Osteocyte (in vitro differentiated cells): ENCODE measurements at places on chromosomes 13 and 19. TPM values are rescaled to one million over a fixed set of nuclear protein-coding genes. Genes with fewer than 3 reads are reported as not detected.
A peak's percentile ranks its signal among the peaks of the same experiment; 100 is the strongest.

- no peaks in the 10 kb centered on the region for H3K4me1 ChIP-seq
- no peak overlapping the region for H3K27ac ChIP-seq
- H3K27me3 ChIP-seq, result no peaks in the 10 kb centered on the region
Observed at GRCh38 chr13:52383366-52383765, 22.6 kb downstream of the THSD1 start.

- H3K4me1 ChIP-seq, result peaks cover 18% of the 10 kb centered on the region
- H3K36me3 ChIP-seq, result no peaks in the 10 kb centered on the region
- H3K27me3 ChIP-seq, result peaks cover under 1% of the 10 kb centered on the region
Observed at GRCh38 chr19:42306646-42307045, 4.2 kb upstream of the PAFAH1B3 start.

DNA sequence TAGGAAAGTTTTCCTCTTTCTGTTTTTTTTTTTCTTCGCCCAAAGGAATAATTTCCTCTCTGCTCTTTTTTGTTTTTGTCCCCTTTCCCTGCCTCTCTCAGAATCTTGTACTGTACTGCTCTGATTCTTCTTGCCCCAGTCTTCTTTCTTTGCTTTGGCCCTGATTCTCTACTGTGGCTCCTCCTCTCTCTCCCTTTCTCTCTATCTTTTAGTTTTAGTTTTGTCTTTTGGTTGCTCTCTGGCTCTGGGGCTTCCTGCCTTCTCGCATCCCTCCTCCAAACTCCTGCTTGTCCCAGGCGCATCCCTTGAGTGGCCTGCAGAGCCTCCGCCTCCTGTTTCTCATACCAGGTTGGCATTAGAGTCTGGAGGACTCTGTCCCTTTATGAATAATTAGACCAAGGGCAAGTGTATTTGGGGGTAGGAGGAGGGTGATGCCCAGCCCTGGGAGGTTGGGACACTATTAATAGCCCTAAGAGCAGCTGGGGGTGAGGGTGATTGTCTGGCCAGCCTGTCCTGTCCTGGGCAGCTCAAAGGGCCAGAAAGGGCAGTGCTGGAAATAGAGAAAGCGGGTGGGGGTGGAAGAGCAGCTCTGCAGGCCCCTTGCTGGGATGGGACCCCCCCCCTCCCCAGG lies 39.1 kb downstream of the LYL1 start:
- H3K4me1 ChIP-seq, result peaks cover 43% of the 10 kb centered on the region
- H3K27ac ChIP-seq, result no peak overlapping the region
- H3K36me3 ChIP-seq, result no peaks in the 10 kb centered on the region
- no peak overlapping the region for H3K4me3 ChIP-seq

GRCh38 chr13:113820813-113821651 lies 42.8 kb downstream of the GAS6 start:
- no peaks in the 10 kb centered on the region for H3K27me3 ChIP-seq
- peak overlapping the region; percentile 73 for H3K4me3 ChIP-seq
- peaks cover 26% of the 10 kb centered on the region for H3K4me1 ChIP-seq
- peak; percentile 95 for DNase-seq
- peak overlapping the region; percentile 85 for H3K27ac ChIP-seq

- H3K27me3 ChIP-seq, result no peaks in the 10 kb centered on the region
- peak; percentile 89 for DNase-seq
- H3K36me3 ChIP-seq, result no peaks in the 10 kb centered on the region
Observed at GRCh38 chr19:5293612-5294378, 46.8 kb downstream of the PTPRS start.

- no peaks in the 10 kb centered on the region for H3K4me1 ChIP-seq
- H3K36me3 ChIP-seq, result no peaks in the 10 kb centered on the region
- H3K4me3 ChIP-seq, result no peak overlapping the region
- peaks cover 18% of the 10 kb centered on the region for H3K27me3 ChIP-seq
- DNase-seq, result no peak
Observed at GRCh38 chr13:60645676-60646075, 248.7 kb downstream of the TDRD3 start.

GRCh38 chr19:17797424-17798201 lies 2.7 kb downstream of the B3GNT3 start:
- no peak overlapping the region for H3K27ac ChIP-seq
- no peak for DNase-seq
- peaks cover 10% of the 10 kb centered on the region for H3K4me1 ChIP-seq
- peaks cover 26% of the 10 kb centered on the region for H3K27me3 ChIP-seq
- no peak overlapping the region for H3K4me3 ChIP-seq

DNA sequence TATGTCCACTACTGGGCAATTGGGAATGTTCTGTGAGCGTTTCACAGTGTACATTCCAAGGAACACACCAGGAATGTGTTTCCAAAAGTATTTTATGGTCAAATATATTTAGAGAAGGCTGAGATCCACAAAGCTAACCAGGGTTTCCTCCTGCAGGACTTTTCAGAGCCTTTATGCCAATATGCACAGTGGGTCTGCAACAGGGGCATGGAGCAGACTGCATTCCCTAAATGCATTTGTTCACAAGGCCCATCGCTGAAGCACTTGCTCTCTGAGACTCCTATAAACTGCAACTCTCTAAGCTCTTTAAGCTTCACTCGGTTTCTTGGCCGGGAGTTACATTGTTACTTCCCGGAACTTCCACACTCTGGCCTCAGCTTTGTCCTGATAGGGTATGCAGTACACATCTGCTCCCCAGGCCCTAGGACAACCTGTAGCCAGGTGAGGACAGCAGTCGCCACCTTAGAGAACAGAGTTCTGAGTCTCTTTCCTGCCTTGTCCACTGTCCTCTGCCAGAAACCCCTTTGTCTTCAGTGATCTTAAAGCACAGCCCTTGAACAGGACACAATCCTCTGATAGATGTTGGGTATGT lies 33.5 kb downstream of the FBN3 start:
- H3K27me3 ChIP-seq, result peaks cover 7% of the 10 kb centered on the region
- no peaks in the 10 kb centered on the region for H3K4me1 ChIP-seq
- no peak overlapping the region for H3K27ac ChIP-seq
- no peak overlapping the region for H3K4me3 ChIP-seq
- no peaks in the 10 kb centered on the region for H3K36me3 ChIP-seq

GRCh38 chr19:48680436-48681126 lies 7.8 kb upstream of the NTN5 start:
- no peak for DNase-seq
- no peak overlapping the region for H3K27ac ChIP-seq
- no peak overlapping the region for H3K4me3 ChIP-seq
- no peaks in the 10 kb centered on the region for H3K4me1 ChIP-seq
- no peaks in the 10 kb centered on the region for H3K27me3 ChIP-seq

DNA sequence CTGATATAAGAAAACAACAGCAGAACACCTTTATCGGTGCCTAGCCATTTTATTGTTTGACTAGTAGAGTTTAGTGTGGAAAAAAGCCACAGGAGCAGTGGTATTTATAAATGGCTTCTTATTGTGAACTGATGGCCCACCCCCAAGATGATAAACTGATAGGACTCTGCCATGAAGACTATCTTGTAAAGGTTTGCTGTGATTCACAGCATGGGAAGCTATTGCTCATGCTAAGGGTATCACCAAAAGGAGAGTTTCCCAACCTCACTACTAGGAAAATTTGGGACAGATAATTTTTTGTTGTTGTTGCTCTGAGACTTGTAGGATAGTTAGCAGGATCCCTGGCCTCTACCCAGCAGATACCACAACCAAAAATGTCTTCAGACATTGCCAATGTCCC lies 12.0 kb upstream of the SLC7A1 start:
- no peaks in the 10 kb centered on the region for H3K4me1 ChIP-seq
- no peak overlapping the region for H3K27ac ChIP-seq
- H3K4me3 ChIP-seq, result no peak overlapping the region
- DNase-seq, result no peak

VAV1 gene
- total RNA-seq, result not detected in 2 replicates

C19orf67 gene
- 0.54 TPM in 1 of 2 replicates, not detected in the other for total RNA-seq

ATP4B gene
- not detected in 2 replicates for total RNA-seq

SULT2A1 gene
- not detected in 2 replicates for total RNA-seq

ODAD3 gene
- total RNA-seq, result not detected in 2 replicates

IGFL1 gene
- total RNA-seq, result not detected in 2 replicates

GPR12 gene
- not detected in 2 replicates for total RNA-seq

LGALS14 gene
- total RNA-seq, result not detected in 2 replicates

PINLYP gene
- 0.91 and 1.2 TPM in 2 replicates for total RNA-seq
